Activated CD8-positive, alpha-beta memory T cell treated with anti-CD3 and anti-CD28 coated beads, Interleukin-2, amount 10 ng/mL, durations not matched to agents 7 days and 5 days (primary cell): ENCODE measurements at places on chromosomes 2 and 18. TPM values are rescaled to one million over a fixed set of nuclear protein-coding genes. Genes with fewer than 3 reads are reported as not detected.

Gene ITGAV
- total RNA-seq, result 10.5 TPM

Gene CD8B2
- 7.0 TPM for total RNA-seq

DNA sequence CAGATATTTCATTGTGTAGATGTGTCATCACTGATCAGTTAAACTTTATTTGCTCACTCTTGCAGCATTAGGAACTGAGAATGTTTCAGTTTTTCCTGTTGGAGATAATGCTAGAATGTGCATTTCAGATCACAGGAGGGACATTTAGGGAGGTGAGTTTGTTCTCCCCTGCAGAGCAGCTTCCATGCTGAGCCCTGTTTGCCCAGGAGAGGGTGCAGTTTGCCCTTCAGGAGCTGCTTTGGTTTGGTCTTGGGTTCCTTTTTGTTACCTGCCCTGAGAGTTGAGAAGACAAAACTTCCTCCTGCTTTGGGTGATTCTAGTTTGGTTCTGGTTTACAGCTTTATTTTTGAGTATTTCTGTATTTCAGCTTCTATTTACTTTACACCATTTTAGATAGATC is 49.9 kb downstream of the DGKD start:
- peak; percentile 78 for DNase-seq

DNA sequence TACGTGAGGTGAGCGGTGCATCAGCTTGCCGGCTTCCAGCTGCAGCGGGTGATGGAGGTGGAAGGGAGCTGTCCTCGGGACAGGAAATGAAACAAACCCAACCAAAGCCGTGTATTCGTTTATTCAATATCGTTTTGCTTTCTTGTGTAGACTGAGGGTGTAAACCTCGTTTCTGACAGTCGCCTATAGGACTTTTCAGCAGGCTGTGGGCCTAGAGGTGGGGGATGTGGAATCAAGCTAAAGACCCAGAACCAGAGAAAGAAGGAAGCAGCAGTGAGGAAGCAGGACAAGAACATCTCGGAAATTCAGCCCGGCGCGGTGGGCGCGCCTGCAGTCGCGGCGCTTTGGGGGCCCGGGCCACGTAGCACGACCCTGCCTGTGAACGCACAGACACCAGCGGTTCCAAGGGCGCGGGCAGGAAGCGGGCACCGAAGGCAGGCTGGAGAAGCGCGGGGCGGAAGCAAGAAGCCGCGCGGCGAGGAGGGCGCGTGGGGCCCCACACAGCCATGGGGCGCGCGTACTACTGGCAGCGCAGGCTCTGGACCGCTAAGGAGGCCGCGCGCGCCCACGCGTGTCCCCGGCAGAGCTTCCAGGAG is 755 bp upstream of the ATP9B start:
- DNase-seq, result peak; percentile 52

DNA sequence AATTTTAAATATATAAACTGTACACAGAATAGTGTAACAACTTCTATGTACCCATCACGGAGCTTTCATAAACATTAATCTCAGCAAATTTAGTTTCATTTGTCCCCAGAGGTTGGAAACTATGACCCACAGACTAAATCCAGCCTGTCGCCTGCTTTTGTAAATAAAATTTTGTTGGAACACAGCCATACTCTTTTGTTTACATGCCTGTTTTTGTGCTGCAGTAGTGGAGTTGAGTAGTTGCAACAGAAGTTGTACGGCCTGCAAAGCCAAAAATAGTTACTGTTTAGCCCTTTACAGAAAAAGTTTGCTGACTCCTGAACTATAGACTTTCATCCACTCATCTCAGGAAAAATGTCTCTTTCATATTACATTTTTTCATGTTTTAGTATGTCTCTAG is 39.8 kb downstream of the RBM45 start:
- no peak for DNase-seq

DNA sequence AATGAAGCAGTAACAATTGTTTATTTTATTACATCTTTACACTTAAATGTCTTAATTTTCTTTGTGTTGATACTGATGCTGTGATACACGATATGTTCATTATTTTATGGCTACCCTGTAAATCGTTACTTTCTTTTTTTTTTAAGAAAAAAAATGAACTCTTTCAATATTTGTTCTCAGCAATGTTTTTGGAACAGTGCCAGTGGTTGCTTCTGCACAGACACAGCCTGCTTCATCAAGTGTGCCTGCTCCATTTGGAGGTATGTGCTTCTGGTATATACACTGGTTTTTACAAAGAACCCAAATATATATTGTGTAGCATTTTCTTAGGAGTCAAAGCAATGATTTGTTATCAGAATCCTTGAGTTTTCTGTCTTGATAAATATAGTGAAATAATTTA is 62.2 kb upstream of the SCYGR2 start:
- DNase-seq, result no peak

GRCh38 chr2:177255227-177255601 is 9.3 kb downstream of the NFE2L2 start:
- DNase-seq, result no peak

Gene DNER
- not detected for total RNA-seq

Gene VSNL1
- not detected for total RNA-seq

Gene DQX1
- 0.38 TPM for total RNA-seq

DNA sequence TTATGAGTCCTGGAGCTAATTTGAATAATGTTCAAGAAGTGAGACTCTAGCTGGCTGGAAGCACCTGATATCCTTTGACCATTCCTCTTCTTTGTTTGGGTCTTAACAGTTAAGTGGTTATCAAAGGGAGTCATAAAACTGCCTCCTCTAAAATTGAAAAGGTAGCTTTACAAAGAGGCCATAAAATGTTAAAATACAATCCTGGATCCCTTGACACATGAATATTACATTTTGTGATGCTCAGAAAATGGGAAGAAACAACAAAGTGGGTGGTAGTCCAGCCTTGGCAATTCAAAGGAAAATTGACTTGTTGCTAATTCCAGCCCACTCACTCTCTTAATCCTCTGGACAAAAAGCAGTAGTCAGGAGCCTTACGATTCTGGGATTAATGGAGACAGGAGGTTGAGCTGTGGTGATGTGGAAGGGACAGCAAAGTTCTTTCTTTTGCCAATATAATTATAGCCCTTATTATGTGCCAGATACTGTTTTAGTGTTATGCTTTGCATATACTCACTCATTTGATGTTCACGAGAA is 339.2 kb downstream of the PDE11A start:
- DNase-seq, result no peak

Gene RAB6C
- total RNA-seq, result 0.18 TPM

Gene RNF181
- 100 TPM for total RNA-seq

Gene FRZB
- not detected for total RNA-seq

Gene ZNF396
- total RNA-seq, result 0.70 TPM

- no peak for DNase-seq
Measured at GRCh38 chr2:62785216-62785615, 79.7 kb downstream of the EHBP1 start.

Gene TNFRSF11A
- total RNA-seq, result 9.7 TPM

DNA sequence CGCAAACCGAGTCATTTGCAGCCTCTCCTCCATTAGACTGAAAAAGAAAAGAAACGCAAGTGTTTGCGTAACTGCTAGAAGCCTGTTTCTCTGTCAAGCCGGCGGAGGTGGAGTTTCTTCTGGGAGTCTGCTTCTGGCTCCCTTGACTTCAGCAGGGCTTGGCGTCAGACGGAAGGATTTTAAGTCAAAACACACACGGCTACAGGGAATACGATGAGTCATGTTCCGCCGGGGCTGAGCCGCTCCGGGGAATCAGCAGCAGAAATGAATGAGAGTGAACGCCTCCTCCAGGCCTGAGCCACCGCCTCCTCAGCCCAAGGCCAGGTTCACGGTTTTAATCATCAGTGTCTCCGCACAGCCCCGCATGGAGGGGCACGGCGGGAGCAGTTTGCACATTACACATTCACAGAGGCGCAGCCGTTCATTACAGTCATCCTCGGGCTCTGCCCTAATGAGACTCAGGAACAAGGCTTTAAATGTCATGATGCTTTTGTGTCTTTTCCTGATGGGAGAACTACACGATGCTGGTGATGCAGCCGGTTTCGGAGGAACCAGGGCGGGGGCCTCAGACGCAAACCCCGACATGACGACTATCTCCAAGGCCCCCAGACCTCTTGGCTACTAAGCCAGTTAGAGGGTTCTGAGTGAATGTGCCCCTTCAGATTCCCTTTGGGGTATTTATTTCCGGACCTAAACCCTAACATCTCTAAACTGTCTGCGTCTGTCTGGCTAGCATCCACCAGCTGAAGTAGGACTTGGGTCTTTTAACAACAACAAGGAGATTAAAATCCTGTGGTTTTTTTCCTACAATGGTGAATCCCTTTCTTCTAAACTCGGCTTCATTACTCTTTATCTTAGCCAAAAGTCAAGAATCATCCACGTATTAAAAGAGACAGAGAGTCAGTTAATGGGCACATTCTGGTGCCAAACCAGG is 11.1 kb upstream of the SCG2 start:
- no peak for DNase-seq

Gene WNT10A
- total RNA-seq, result 0.23 TPM

Gene GCKR
- not detected for total RNA-seq

Gene CCDC148
- not detected for total RNA-seq

- no peak for DNase-seq
Measured at GRCh38 chr2:173357346-173357745, 2.7 kb downstream of the CDCA7 start.

GRCh38 chr2:29375843-29376242 is 260.6 kb downstream of the CLIP4 start:
- no peak for DNase-seq

- DNase-seq, result no peak
Measured at GRCh38 chr18:32881009-32881408, 108.2 kb upstream of the KLHL14 start.

GRCh38 chr2:45170191-45171135 is 161.2 kb upstream of the SIX2 start:
- DNase-seq, result no peak

GRCh38 chr18:54086046-54086802 is 138.2 kb downstream of the MBD2 start:
- DNase-seq, result peak; percentile 65

DNA sequence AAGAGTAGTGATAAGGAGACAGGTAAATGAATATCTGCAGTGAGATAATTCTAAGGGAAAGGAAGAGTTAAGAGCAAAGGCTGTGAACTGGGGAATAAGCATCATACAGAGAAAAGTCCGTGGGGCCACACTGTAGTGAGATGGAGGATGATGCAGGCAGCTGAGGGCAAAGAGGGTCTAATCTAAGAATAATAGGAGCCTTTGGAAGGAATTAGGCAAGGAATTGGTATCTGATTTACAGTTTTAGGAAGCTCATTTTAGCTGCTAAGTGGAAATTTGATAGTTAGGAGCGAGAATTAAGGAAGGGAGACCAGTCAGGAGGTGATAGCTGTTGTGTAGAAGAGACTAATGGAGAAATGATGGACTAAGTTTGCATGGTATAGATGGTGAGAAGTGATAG is 43.5 kb downstream of the KIF5C start:
- no peak for DNase-seq

Gene CYB5A
- total RNA-seq, result 35.6 TPM

Gene NGEF
- total RNA-seq, result not detected

Gene C2orf15
- 0.47 TPM for total RNA-seq
